ENCODE measurements at places on chromosomes 16 and 17.

- DNase-seq, result peak; percentile 49
Observed at GRCh38 chr16:68800257-68800875, 43.0 kb upstream of the TANGO6 start.

GRCh38 chr17:1434150-1434549, 21.9 kb downstream of the CRK start:
- no peak for DNase-seq

DNA sequence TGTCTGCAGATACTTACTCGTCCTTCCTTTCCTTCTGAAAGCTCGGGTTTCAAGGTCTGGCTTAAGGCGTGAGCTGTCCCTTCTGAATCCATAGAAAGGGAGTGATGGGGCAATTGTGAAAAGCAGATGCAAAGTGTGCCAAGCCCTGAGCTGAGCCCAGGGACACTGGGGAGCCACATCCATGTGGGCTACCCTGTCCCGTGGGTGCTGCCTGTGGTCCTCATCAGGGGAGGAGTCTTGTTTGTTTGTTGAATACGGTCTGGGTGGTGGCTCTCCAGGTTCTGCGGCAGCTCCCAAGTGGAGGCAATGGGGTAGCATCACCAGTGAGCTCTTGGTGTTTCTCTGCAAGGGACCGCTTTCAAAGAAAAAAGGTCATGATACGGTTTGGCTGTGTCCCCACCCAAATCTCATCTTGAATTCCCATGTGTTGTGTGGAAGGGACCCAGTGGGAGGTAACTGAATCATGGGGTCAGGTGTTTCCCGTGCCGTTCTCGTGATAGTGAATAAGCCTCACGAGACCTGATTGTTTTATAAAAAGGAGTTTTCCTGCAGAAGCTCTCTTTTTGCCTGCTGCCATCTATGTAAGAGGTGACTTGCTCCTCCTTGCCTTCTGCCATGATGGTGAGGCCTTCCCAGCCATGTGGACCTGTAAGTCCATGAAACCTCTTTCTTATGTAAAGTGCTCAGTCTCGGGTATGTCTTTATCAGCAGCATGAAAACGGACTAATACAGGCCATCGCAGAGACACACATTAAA, 1.0 kb upstream of the ALG1 start:
- no peak for DNase-seq

GRCh38 chr17:9026741-9027140, 5.4 kb downstream of the NTN1 start:
- no peak for DNase-seq

DNA sequence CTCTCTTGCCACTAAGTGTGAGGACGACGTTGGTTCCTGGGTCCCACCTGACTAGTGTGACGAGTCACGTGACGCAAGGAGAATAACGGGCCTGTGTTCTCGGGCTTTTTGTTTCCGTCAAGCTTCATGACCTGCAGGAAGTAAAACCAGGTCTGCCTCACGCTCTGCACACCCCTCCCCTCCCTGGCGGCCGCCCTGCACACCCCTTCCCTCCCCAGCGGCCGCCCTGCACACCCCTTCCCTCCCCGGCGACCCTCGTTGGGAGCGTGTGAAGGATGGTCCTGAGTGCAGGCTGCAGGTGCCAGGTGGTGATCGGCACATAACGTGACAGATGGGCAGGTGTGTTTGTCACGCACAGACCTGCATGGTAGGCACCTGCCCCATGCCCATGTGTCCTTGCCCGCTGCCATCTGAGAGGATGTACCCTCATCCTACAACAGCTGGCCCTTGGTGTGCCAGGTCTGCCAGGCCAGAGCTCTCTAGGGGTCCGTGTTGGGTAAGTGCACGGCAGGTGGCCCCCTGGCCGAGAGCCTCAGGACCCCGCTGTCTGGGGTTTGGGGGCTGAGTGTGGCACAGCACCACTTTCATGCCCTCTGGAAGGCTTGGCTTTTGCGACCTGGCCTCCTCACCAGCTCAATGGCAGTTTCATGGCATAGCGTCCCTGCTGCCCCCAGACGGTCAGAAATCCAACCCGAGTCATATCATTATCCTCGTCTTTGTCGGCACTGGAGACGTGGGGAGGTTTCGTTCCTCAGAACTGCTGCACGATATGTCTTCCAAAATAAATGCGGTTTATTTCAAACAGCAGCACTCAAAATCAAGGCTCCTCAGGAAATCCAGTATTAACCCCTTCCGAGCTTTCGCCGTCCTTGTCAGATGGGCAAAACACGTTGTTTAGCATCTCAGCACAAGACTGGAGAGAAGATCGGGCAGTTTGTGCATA, 191.8 kb upstream of the CHMP6 start:
- no peak for DNase-seq

DNA sequence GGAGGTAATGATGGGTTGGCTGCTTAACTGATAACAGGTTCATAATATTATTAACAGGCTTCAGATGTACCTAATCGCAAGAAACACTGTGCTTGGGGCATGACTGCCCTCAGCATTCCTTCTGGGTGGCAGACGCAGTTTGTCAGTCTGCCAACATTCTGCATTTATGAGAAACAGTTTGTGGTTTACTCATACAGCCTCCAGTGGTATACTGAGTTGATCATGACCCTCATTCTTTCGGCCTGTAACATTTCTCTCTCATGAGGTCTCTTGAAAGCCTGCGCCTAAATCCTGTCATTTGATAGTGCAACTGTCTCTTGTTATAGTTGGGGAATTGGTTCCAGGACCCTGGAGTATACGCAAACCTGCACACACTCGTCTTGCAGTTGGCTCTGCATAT, 4.9 kb upstream of the RUSF1 start:
- no peak for DNase-seq

DNA sequence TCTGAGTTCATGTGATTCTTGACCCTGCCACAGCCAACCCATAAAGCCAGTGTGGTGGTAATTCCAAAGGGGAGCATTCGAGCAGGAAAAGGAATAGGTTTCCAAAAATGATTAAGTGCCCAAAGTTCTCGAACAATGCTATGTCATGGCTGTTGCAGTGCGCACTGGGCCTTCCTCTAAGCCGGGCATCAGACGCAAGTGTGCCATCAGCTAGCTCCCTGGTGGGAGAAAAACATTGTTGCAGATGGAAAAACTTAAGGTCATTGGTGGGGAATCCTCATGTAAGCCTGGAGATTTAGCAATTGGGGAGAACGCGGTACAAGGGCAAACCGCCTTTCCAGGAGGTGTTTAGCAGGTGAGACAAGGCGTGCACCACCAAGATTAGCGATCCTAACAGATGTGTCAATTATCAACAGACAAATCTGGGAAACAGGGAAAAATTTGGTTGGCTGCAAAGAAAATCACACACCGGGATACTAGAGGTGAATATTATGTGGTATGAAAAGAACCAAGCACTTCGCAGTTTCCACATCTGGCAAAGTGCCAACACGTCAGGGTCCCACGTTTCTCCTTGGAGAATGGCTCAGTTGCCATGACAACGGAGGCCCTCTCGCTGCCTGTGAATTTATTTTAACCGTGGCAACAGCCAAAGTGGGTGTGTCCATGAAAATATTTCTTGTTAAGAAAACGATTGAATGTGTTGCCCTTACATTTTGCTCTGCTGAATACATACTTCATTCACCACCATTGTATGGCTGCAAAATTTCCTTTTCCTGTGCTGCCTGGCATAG, 118.5 kb upstream of the CACNG5 start:
- peak; percentile 66 for DNase-seq

GRCh38 chr17:55567240-55568214, 56.3 kb upstream of the SMIM36 start:
- DNase-seq, result no peak

DNA sequence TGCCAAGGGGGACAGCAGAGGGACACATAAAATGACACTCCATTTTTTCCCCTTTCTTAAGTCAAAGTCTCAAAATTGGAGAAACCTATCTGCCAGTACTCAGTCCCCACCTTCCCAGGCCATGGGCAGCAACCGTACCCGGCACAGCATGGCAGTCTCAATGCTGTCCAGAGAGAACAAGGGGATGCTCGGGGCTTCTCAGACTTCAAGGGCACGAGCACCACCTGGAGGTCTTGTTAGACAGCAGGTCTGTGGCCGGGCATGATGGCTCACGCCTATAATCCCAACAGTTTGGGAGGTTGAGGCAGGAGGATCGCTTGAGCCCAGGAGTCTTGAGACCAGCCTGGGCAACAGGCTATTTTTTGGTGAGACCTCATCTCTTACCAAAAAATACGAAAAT, 3.2 kb downstream of the DNAH17 start:
- peak; percentile 17 for DNase-seq

DNA sequence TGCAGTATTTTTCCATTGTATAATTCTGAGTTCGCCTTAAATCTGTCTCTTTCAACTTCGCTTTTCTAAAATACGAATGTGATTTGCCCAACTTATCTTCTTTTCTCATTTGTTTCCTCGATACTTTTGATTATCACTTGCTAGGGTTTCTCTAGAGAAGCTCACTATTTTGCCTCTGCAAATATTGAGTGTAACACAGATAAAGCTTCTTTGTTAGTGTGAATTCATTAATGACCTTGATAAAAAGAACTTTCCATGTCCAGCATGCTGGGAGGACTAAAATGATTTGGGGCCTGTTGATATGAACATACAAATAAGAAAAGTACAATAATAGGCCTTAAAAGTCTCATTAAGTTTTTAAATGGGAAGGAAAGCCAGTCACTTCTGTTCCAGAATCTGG, 303.3 kb downstream of the MAP2K6 start:
- no peak for DNase-seq

DNA sequence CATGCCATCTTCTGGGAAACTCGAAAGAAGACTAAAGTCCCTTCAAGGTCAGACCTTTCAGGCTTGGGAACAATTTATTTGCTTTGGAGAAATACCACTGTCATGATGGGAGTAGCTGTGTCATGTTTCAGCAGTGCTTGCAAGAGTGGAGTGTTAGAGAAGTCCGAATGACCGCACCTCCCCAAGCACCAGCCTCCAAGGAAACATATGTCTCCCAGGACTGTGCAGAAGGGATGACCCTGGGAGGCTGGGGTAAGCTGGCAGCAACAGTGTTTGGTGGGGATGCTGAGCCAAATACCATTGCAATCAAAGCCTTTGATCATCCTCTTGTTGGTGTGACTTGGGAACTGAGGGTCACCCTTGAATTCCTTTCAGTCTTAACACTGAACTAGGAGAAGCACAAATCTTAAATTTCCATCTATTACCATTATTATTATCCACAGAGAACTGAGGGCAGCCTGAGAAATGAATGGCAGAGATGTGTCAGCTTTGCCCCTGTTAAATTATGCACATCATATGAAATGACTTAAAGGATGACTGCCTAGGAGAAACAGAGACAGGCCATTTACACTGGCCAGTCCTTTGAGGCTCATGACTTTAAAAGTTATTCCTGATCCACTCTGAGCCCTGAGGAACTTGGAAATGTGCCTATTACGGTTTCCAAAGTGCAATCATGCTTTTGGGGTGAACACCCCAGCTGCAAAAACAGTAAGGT, 244.9 kb downstream of the CA10 start:
- DNase-seq, result no peak

DNA sequence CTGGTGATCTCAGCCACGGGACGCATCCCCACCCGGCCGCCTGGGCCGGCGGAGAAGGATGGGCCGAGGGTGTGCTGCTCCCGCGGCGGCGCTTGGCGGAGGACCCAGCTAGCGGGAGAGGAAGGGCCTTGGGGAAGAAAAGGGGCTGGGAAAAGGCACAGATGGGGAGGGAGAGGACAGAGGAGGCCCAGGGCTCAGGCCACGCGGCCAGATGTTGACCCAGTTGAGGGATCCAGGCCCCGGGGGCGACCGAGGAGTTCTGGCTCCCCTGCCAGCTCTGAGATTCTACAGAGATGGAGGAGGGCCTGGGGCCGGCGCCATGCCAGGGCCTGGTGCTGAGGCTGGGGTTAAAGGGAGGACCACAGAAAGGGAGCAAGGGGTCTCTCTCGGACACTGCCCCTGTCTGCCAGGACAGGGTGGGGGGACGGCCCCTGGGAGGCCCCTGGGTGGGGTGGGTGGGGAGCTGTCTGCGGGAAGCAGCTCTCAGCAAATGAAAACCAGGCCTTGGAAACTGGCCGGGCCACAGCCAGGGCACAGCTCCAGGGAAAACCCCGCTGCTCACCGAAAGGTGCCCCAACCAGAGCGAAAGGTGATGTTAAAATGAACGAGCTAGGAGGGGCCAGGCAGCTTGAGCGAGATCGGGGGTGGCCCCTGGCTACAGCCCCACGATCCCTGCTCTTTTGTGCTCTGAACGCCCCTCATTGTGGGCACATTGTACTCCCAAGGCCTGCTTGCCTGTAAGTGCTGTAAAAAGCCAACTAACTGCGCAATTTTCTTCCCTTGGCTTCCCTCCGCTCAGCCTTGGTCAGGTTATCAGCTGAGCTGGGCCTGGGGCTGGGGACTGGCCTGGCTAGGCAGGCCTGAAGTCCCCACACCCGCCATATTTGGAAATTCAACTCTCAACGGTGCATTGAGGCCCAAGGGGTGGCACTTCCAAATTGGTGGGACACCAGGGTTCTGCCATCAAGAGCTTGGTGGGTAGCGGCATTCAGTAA, 191.4 kb downstream of the ZNF423 start:
- DNase-seq, result no peak

- DNase-seq, result no peak
Observed at GRCh38 chr17:40015005-40015997, at the start of gene CSF3. Gene CSF3, plus strand, starts transcription at chr17:40015440. Its CDS starts 35 bp downstream, at chr17:40015475.

DNA sequence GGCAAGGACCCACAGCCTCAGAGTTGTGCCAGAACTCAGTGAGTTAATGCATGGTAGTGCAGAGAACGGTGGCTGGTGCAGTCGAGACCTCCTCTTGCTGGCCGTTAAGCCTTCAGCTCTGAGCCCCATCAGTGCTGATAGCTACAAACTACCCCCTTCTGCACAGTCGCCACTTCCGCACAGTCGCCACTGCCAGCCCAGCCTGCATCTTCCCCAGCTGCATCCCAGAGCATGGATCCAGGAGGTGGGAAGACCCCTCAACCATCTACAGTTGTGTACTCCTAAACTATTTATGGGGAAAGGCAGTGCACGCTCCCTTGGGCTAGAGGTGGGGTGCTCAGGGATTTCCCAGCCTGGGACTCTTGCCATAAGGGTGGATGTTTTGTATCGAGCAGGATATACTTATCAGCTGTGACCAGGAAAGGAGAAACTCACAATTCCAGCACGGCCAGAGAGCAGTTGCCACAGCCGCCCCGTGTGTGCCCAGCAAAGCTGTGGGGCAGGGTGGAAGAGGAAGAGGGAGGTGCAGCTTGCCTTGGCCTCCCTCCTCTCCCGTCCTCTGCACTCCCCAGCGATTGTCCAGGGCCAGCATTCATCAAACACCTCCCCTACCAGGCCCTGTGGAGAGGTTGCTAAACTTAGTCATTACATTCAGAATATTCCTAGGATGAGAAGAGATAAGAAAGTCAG, 49.5 kb upstream of the CMIP start:
- no peak for DNase-seq

DNA sequence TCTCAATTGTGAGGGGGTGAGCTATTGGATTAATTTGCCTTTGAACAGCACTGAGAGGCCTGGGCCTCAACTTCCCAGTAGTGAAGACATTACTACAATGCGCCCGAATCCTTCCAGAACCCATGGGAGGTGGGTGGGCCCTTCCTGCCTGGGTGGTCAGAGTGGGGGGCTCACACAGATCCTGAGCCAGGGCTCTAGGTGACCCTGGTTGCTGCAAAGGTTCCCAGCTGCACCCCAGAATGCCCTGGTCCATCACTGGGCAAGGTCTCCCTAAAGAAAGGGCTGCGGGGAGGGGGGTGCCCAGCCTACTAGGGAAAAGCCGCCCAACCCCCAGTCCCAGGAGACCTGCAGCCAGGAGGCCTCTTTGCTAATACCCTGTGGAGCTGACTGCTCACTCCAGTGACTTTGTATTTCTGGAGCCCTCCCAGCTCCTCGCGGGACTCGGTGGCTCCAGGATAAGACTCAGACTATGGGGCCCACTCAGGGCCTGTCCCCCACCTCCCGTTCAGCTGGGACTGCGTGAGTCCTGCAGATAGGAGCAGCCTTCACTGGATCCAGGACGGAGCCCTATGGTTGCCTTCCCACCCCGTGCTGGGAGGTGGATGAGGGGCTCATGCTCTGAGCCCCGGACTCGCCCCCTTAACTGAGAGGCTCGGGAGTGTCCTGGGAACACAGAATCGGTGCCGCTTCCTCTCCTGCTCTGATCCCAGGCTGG, 40.2 kb downstream of the SLC7A5 start:
- DNase-seq, result no peak
